ENCODE measurements at places on chromosomes 11 and 22.

DNA sequence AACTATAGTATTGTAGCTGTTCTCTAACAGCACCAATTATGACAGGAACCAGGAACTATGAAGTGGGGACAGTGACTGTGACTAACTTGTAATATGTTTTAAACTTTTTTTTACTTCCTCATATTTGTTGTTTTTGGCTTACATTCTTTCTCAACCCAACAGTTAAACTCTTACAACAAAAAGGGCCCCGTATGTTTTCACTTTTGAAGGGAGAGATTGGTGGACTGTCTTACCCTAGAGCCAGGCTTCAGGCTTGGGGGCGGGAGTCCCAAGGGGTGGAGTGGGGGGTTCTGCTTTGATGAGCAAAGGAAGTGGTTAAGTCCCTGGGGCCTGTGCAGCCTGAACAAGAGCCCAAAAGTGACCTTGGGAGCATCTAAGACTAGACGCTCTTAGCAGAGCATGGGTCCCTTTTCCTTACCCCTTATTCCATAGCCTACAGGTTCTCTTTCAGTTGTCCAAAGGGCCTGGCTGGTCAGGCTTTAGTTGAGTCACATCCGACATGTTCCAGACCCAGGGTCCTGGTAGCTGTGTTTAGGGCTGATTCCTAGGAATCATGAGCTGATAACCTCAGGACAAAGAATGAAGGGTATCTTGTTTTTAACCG lies 38.8 kb downstream of the STIM1 start:
- DNase-seq, result no peak

- DNase-seq, result no peak
Observed at GRCh38 chr11:62664405-62665074, 470 bp downstream of the C11orf98 start.

- no peak for DNase-seq
Observed at GRCh38 chr22:30453731-30454510, 17.9 kb downstream of the SEC14L3 start.

- DNase-seq, result no peak
Observed at GRCh38 chr22:22230438-22230837, 14.1 kb upstream of the VPREB1 start.

- no peak for DNase-seq
Observed at GRCh38 chr11:76256448-76256847, 50.1 kb upstream of the WNT11 start.

All from NCI-H460 (cell line).